ENCODE measurements at places on chromosomes 5 and 9.

DNA sequence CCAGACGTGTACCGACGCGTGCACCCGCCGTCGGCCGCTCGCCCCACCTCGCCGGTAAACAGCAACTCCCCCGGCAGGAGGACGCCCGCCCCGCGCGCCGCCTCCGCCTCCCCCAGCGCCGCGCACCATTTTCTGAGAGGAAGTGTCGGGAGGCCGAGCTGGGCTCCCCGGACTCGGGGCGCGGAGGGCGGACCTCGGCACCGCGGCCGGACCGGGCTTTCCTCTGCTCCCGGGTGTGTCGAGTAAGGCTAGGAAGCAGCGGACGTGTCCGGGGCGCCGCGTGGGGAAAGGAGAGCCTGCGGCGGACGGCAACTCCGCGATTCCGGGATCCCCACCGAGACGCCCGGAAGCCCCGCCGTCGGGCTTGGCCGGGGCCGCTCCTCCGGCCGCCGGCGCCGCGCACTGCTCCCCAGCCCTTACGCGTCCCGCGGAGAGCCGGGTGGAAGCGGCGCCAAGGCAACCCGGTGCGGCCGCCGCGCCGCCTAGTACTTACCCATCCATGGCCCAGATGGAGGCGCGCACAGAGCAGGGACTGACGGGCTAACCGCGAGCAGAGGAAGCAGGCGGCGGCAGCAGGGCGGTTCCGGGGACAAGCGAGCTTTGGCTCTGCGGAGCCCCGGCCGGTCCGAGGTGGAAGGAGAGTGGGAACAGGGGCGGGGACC, at the start of gene PTBP3:
PTBP3 (minus strand) TSS at position 643 of the 662 bp plus-strand sequence. CDS start 35,754 bp downstream, outside the sequence.
- DNase-seq: peak; percentile 77

- no peak for DNase-seq
Measured at GRCh38 chr9:121613009-121613752, 38.3 kb upstream of the DAB2IP start.

- no peak for DNase-seq
Measured at GRCh38 chr5:168946363-168946762, 354.6 kb downstream of the SLIT3 start.

- DNase-seq: no peak
Measured at GRCh38 chr9:87581513-87581912, 83.8 kb downstream of the DAPK1 start.

DNA sequence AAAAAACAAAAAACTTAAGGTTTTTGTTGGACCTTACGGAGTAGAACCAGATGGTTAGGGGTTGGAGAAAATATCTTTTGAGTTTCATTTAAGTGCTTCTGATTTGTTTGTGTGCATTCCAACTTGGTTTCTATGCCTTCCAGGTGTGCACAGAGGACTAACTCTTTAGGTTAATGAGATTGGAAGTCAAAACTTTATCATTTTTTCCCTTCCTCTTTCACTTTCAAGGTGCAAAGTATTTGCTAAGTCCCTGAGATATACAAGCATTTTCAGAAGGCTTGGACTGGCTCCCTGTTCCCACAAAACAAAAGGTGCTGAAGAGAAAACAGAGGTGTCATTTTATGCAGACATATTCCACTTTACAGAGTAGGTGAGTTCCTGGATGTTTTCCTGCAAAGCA, 30.3 kb upstream of the CER1 start:
- DNase-seq: no peak

GRCh38 chr5:149150457-149150856, 9.2 kb downstream of the ABLIM3 start:
- DNase-seq: no peak

- DNase-seq: peak; percentile 44
Measured at GRCh38 chr5:12023614-12024241, 119.5 kb upstream of the CTNND2 start.

DNA sequence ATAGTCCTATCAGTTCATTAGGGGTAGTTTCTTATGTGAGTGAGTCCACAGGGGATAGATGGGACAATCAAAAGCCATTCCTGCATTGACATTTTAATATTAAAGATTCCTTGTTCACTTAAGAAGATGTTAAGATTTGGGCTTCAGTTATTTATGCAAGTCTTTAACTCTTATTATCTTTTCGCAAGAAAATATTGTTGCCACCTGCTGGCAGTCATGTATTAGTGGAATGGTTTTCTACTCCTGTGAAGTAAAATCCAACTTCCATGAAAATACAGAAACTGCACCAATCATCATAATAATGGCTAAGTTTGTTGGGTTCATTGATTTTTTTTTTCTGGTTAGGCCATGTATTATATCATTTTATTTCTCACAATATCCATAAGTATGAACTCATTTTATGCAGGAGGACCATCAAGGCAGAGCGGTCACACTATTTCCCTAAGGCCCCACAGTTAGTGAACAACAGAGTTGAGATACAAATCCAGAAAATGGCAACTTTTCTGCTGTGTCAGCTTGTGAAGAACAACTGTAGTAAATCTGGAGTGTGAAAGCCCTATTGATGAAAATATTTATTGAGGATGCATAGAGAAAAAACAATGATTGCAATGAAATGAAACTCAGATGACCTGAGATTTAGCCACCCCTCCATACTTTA, 88.5 kb upstream of the TXNDC8 start:
- DNase-seq: no peak

- no peak for DNase-seq
Measured at GRCh38 chr5:175847503-175847902, 23.9 kb upstream of the CPLX2 start.

DNA sequence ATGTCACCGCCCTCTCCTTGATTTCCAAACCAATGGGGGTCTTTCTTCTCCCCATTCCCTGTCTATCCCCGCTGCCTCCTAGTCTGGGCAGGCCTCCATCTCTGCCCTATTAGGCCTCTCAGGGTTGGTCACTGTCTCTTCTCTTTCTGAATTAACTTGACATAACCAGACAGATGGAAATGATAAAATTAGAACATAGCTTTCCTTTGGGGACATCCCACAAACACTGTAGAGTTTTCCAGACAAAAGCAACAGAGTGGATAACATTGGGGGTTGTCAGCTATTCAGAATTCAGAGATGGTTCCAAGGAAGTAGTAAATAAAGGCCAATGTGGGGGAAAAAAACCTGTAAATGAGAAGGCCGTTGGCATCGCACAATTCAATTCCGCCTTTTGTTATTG, 24.7 kb downstream of the LHX6 start:
- no peak for DNase-seq

GRCh38 chr5:123092696-123093095, 3.7 kb downstream of the PRDM6 start:
- DNase-seq: no peak

DNA sequence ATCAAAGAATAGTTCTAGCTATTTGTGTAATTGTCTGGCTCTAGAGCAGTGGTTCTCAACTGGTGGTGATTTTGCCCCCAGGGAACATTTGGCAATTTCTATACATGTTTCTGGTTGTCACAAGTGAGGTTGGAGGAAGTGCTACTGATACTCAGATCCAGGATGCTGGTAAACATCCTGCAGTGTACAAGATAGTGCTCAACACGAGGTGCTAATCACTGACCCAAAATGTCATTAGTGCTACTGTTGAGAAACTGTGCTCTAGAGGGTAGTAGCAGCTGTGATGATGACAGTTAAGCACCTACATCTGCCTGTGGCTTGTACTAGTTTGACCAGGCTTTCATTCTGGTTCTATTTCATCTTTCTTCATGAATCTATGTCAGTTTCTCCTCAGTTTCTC, 22.1 kb downstream of the LRRC19 start:
- no peak for DNase-seq

DNA sequence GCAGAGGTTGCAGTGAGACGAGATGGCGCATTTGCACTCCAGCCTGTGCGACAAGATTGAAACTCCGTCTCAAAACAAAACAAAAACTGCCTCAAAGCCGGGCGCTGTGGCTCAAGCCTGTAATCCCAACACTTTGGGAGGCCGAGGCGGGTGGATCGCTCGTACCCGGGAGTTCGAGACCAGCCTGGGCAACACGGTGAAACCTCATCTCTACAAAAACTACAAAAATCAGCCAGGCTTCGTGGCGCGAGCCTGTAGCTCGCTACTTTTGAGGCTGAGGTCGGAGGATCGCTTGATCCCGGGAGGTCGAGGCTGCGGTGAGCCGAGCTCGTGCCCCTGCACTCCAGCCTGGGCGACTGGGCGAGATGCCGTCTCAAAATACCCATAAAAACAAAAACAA, 988 bp downstream of the GFM2 start:
- no peak for DNase-seq

DNA sequence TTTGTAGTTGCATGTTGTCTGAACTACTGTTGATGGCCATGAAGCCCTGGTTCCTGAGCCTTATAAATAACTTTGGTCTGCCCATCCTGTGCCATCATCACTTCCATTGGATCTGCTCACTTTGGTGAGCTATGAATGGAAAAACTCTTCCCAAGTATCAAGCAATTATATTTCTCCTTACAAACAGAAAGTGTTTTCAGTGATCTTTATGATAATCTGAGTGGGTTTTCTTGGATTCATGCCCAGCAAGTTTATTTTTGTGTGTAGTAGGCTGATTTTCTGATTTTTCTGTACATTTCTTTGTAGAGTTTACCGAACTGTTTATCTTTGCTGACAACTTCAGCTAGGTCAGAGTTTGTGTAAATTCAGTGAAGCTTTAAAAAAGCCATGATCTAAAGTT, 31.0 kb downstream of the CAMK4 start:
- DNase-seq: no peak

DNA sequence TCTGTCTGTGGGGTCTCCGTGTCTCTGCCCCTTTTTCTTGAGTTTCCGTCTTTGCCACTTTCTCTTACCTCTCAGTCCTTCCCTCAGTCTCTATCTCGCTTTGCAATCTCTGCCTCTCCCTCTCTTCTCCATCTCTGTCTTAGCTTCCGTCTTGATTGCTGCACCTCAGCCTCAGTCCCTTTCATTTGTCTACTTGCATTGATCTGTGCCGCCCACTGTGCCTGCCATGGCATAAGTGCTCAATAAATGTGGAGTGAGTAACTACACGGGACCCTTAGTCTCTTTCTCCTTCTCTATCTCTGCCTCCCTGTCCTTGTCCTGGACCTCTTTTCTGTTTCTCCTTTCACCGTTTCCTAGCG, 6.6 kb downstream of the PCDHGC5 start:
- DNase-seq: no peak

DNA sequence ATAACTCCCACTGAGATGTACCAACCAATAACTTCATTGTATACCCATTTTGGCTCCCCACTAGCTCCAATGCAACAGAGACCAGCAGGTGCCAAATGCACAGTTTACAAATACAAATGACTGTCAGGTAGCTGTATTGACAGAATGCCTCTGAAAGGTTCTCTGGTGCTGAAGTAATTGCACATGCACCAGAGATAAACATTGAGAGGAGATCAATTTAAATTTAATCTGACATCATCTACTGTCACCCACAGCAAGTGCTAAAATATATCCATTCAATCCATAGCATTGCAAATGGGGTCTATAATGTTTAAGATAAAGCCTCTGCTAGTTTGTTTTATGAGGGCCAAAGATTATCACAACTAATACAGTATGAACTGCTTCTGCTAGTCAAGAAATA, 80.2 kb downstream of the STX17 start:
- peak; percentile 67 for DNase-seq

DNA sequence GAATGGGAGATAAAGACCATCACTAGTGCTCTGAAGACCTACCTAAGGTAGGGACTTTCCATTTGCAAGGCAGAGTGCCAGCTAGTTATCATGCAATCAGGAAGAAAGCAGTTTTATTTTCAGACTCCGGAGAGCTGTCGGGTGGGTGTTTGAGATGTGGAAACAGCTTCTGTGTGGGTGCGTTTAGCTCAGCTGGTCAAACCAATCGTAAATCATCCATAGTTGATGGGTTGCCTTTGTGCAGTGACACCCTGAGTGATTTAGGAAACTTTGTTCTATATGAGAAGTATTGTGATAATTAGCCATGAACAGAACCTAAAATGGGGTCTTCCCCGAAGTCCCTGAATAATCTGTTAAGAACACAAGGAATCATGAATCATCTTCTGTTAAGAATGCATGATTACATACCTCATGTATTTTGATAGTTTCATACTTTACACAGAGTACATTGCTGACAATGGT, 284.3 kb downstream of the ARHGAP26 start:
- DNase-seq: no peak

DNA sequence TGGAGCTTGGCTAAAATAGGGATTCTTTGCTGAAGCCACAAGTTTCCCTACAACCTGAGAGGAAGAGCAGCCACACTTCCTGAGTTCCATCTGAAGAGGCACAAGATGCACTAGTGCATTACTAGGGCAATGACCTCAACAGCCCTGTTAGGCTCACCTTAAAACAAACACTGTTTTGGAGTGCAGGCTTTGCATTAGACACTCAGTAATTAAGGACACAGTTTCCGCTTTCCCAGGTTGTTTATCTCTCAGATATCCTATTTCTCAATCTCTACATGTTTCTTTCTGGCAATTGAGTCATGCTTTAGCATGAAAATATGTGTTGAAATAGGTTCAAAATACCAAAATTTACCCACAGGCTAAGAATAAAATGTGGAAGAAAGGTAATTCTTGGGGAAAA, 34.2 kb downstream of the EMB start:
- DNase-seq: no peak

DNA sequence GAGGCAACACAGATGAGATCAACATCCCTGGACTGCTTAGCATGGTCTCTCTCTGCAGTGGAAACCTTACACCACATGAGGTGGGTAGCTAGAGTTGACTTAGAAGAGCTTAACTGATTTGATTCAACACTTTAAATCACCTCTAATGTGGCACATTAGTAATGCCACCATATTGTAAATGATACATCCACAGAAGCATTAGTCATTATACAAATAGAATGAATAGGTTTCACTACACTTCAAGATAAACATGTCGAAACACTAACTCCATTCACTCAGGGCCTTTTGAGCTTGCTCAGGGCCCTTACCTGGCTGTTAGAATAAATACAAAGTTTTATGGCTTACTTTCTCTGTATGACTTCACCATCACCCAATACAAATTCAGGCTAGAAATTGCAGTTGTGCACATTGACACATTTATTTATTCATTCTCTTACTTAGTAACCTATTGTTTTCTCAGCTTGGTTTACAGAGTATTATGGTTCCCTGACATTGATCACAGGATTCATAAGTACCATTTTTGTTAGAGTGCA, 9.3 kb upstream of the SMAD5 start:
- DNase-seq: peak; percentile 44

DNA sequence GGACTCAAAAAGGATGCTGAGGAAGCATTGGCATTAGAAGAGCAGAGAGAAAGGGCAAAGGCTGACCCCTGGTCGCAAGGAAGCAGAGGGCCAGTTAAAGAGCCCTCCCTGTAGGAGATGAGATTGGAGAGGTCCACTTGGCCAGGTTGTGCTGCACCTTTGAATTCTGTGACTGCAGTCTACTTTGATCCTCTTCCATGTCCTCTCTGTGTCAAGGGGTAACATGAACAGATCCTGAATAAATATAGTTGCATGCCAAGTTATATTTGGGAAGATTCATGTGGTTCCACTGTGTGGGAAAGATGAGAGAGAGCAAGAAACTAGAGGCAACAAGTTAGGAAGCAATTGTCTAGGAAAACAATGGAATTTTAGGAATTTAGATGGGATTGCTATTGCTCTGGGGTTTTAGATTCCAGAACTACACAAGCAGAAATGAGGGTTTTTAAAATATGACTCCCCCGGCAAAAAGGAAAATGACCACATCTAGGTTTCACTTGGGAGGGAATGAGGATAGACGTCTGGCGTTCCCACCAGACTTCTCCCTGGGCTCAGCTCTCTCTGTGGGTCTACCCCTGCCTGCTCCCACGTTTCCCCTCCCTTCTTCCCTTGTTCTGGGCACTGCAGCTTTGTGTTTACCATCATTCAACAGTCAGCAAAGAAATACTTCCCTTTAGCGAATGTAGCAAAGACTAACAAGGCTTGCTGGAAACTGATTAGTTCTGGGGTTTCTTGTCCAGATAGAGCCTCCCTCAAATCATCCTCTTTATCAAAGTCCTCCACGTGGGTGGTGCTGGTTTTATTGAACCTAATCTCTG, 63.6 kb downstream of the SNX18 start:
- no peak for DNase-seq

All from NCI-H1930 (cell line).